ENCODE measurements at places on chromosomes 3 and 15.
A peak's percentile ranks its signal among the peaks of the same experiment; 100 is the strongest.

- peak; percentile 10 for DNase-seq
These were observed 45.0 kb downstream of the CCR1 start for GRCh38 chr3:46162975-46163555.

DNA sequence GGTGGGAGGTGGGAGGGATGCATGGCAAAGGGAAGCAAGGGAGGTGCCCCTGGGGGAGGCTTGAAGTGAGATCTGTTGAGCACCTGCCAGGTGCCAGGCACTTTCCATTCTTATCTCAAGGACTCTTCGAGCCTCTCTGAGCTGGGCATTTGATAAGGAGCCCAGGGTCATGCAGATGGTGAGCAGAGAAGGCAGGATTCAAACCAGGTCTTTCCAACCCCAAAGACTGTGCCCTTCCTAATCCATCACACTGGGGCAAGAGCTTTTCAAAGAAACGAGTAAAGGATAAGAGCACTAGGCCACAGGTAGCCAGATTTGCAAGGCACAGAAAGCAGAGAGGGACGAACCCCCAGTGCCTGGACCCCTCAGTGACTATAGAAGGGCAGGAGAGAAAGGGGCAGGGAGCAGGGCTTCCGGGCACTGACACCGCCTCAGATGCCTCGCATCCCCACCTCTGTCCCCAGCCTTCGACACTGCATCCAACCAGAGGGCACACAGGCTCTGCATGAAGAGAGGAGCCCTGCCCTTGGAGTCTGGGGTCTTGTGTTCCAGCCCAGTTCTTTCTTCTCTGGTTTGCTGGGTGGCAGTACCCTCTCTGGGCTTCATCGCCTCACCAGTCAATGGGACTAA lies 21.0 kb downstream of the IGDCC4 start:
- DNase-seq: no peak

DNA sequence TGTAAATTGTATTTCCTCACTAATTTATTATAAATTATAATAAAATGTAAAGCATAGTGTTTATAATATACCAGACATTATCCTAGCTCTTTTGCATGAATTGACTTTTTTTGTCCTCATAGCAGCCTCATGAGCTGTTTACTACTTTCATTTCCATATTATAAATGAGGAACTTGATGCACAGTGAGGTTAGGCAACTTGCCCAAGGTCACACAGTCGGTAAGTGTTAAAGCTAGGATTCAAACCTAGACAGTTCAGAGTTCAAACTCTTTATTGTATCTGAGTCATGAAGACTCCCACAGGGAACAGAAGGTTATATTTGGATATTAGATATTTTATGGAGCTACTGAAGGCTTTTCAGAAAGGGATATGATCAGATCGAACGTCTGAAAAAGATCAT lies 322.2 kb upstream of the SATB1 start:
- no peak for DNase-seq

DNA sequence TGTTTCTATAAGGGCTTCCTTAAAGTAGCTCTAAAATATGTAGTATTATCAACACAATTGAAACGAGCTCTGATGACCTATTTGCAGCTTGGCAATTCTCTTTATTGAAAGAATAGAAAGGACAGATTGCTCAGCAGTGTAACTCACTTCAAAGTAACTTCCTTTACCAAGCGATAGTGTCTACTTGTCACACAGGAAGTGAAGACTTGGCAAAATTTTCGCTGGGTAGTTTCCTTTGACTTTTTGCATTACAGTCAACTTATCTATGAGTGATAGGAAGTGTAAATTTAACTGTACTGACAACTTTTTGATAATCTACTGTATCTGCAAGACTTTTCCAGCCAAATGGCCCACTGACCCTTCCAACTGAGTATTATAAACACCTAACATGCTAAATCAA lies 22.8 kb downstream of the SLC9A9 start:
- DNase-seq: no peak

GRCh38 chr3:170528726-170529125 lies 57.1 kb downstream of the SLC7A14 start:
- no peak for DNase-seq

GRCh38 chr15:99096173-99096893 lies 8.5 kb upstream of the SYNM start:
- no peak for DNase-seq

DNA sequence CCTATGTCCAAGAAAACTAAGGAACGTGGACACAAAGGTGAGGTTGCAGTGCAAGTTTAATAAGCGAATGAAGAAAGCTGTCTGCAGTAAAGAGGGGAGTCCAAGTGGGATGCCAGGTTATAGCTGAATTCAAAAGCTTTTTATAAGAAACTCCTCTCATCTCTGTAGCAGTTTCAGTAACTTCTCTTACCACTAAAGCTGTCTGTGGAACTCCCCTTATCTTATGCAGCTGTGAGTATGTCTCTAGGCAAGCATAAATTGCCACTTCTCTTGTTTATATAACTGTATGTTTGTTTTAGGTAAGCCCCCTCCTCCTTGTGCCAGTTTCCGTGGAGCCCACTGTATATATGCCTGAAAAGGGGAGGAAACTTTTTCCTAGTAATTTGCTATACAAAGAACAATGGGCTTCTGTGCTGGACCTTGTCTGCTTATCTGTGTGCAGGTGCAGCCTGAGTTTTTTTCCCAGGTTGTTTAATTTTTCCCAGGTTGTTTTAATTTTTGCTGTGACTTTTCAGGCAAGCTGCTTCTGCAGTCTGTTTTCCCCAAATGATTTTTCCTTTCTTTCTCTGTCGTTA lies 875.1 kb upstream of the EPHA6 start:
- no peak for DNase-seq

GRCh38 chr15:36951731-36952247 lies 148.6 kb downstream of the MEIS2 start:
- peak; percentile 92 for DNase-seq

GRCh38 chr3:123423806-123424205 lies 25.1 kb downstream of the ADCY5 start:
- no peak for DNase-seq

GRCh38 chr15:35934383-35935049 lies 388.6 kb upstream of the DPH6 start:
- DNase-seq: no peak

- no peak for DNase-seq
These were observed 2.8 kb upstream of the NEK4 start for GRCh38 chr3:52773361-52774065.

- DNase-seq: no peak
These were observed 60.8 kb downstream of the ATP13A5 start for GRCh38 chr3:193317682-193318300.

GRCh38 chr3:119912220-119912619 lies 130.3 kb downstream of the NR1I2 start:
- DNase-seq: no peak

DNA sequence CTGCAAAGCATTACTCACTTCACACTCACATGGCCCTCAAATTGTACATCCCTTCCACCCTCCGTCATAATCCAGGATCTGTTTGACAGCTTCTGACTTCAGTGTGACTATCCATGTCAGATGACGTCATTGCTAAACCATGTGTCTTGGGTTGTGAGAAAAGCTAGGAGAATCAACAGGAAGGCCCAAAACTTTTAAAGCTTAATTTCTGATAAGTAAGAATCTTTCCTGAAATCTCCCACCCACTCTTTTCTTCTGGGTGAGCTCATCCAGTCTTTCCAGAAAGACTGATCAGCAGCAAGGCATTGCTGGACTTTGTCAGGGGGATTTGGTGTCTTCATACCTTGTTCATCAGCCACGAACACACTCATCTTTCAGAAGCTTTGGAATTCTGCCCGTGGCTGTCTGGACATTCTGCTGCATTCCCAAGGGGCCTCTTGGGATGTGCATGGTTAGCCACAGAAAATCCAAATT lies 11.5 kb upstream of the LMCD1 start:
- peak; percentile 83 for DNase-seq

DNA sequence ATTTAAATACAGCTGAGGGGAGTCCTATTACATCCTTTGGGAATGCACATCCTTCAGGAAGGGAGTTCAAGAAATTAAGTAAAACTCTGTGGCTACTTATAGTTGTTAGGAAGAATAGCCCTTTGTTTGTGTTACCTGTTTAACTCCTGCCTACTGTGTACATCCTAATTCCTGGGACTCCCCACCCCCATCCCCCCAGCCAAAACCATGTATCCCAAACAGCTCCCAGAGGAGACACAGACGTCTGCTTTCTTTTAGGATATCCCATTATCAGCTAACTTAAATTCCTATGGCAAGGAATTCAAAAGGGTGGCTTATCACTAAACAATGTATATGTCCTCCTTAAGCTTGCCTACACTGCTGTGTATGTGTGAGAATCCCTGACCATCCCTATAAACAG lies 581.7 kb downstream of the DIPK2A start:
- no peak for DNase-seq

DNA sequence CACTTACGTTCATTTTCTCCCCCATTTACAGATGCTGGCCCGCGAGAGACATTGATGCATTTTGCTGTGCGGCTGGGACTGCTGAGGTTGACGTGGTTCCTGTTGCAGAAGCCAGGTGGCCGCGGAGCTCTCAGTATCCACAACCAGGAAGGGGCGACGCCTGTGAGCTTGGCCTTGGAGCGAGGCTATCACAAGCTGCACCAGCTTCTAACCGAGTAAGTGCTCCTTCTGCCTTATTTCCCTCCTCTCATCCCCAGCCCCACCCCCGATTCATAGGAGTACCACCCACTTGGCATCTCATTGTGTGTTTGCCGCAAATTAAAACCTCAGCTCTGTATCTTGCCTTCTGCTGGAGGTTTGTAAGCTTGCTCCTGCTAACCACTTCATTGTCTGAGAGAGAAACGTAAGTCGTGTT lies 163.3 kb downstream of the AKAP13 start:
- DNase-seq: no peak

- no peak for DNase-seq
These were observed 28.9 kb downstream of the CACNA1D start for GRCh38 chr3:53523346-53523745.

- DNase-seq: peak; percentile 67
These were observed 4.9 kb upstream of the ALAS1 start for GRCh38 chr3:52193065-52193464.

- DNase-seq: no peak
These were observed 32.9 kb downstream of the MEGF11 start for GRCh38 chr15:66220601-66221000.

- DNase-seq: peak; percentile 52
These were observed 106.3 kb upstream of the RNU6-1 start for GRCh38 chr15:67945951-67946700.

DNA sequence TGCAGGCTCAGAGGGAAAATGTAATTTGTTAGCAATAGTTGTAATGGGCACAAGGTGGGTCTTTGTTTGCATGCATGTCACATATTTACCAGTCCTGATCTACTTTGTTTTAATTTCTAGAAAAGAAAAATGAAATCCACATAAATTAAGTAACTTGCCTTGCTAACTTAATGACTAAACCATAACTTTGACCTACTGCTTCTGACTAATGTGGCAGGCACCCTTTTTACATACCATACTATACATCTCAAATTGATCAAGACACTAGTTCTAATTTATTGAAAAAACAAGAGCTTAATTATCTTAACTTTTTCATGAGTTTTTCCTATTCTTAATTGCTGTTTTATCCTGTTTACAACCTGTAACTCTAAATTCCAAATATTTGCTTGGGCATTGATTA lies 93.2 kb downstream of the ATP11B start:
- DNase-seq: no peak

DNA sequence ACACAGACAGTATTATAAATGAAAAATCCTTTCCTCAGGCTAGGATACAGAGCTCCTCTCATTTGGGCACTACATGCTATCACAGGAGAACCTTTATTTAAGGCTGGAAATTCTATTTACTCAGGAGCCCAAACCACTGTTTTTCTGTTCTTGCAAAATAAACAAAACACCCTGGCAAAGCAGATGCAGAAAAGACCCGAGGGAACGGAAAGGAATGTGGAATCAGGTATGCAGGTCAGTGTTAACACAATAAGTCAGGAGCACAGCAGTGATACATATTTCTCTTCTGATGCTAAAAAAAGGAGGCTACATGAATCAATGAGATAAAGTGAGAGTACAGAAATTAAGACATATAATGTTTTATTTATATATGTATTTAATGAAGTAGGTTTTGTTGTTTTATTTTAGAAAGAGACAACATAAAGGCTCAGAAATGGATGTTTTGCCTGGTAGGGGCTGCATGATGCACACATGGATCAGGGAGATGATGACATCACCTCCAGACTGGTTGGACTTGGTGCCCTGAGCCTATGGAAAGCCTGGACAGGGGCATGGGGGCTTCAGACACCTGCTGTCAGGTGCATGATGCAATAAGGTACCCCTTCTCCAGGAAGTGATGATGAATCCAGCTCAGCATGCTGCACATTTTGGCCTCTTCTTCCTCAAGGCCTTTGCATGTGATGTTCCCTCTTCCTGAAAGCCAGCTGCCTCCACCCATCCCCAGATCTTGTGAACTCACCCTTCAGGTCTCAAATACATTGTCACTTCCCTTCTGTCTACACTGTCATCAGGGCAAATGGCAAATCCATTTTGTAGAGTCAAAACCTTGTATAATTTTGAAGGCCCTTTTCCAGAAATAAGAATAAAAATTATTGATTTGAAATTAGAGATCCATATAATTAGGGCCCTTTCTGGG lies 19.1 kb upstream of the RBP1 start:
- DNase-seq: no peak

GRCh38 chr3:94862703-94863102 lies 799.8 kb downstream of the NSUN3 start:
- peak; percentile 47 for DNase-seq

- DNase-seq: peak; percentile 32
These were observed 4.6 kb downstream of the BCL6 start for GRCh38 chr3:187740421-187741399.

GRCh38 chr15:90154861-90155626 lies 46.1 kb upstream of the SEMA4B start:
- peak; percentile 79 for DNase-seq

- DNase-seq: no peak
These were observed 6.0 kb downstream of the POLG start for GRCh38 chr15:89328398-89329254.

DNA sequence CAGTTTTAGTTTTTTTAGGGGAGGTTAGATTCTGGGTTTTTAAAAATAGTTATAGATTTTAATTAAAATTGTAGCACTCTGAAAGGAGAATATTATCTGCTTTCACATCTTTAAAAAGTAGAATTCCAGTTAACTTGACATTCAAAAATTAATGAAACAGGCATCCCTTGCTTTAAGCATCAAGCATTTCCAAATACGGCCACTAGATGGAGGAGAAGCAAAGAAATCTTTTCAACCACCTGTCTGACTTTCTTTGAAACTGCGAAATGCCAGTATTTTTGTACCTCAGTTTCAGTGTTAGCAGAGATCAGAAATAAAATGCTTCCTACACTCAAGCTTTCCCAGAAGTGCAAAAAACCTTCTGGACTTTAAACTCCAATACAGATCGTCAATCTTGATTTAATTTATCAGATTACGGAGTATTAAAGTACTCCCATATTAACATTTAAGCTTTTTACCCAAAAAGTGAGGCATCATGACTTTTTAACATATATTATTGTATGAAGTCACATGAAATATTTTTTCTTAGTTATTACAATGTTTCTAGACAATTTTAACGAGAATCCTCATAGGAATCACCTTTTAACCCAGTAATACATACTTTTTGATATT lies 153.3 kb downstream of the P3H2 start:
- peak; percentile 68 for DNase-seq

DNA sequence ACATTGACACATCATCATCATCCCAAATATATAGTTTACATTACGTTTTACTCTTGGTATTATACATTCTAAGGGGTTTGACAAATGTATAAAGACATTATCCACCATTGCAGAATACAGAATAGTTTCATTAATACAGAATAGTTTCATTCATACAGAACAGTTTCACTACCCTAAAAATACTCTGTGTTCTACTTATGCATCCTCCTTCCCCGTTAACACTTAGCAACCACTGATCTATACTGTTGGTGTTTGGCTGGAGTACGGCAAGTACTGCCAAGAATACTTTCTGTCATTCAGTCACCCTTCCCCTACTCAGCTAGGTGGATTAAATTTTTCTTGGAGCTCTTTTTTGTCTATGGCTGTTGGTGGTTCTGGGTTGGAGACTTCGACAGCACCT lies 33.4 kb downstream of the LEKR1 start:
- no peak for DNase-seq
